ENCODE measurements at places on chromosomes 6 and 20.
A peak's percentile ranks its signal among the peaks of the same experiment; 100 is the strongest.

GRCh38 chr6:50543666-50544065, 169.7 kb upstream of the TFAP2D start:
- no peak for DNase-seq

GRCh38 chr20:9214685-9215084, 145.8 kb downstream of the PLCB4 start:
- no peak for DNase-seq

GRCh38 chr6:27251112-27251605, 3.7 kb downstream of the PRSS16 start:
- peak; percentile 69 for DNase-seq

GRCh38 chr6:132286298-132287019, 114.8 kb downstream of the MOXD1 start:
- no peak for DNase-seq

- DNase-seq, result no peak
These were observed 3.8 kb downstream of the ELOVL5 start for GRCh38 chr6:53344969-53345368.

- no peak for DNase-seq
These were observed 17.0 kb downstream of the FOXP4 start for GRCh38 chr6:41563060-41563776.

DNA sequence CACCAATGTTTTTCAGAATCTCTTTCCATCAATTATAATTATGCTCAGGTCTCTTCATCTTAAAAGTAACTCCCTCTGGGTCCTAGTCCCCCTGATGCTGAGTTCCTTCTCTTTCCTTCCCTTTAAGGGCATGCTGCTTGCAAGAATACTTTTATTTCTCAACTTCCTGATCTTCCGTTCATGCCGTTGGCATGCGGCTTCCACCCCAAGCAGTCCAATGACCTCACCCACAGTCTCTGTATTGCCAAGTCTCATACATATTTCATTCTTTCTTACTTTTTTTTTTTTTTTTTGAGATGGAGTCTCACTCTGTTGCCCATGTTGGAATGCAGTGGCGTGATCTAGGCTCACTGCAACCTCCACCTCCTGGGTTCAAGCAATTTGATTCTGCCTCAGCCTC, 83.5 kb downstream of the NDUFAF5 start:
- DNase-seq, result no peak

Data from Jurkat, Clone E6-1 (cell line).